Activated CD4-positive, CD25-positive, alpha-beta regulatory T cell treated with anti-CD3 and anti-CD28 coated beads, Interleukin-2, amount 50 U/mL, for 16 hours (primary cell): ENCODE measurements at places on chromosomes 12 and 14.

DNA sequence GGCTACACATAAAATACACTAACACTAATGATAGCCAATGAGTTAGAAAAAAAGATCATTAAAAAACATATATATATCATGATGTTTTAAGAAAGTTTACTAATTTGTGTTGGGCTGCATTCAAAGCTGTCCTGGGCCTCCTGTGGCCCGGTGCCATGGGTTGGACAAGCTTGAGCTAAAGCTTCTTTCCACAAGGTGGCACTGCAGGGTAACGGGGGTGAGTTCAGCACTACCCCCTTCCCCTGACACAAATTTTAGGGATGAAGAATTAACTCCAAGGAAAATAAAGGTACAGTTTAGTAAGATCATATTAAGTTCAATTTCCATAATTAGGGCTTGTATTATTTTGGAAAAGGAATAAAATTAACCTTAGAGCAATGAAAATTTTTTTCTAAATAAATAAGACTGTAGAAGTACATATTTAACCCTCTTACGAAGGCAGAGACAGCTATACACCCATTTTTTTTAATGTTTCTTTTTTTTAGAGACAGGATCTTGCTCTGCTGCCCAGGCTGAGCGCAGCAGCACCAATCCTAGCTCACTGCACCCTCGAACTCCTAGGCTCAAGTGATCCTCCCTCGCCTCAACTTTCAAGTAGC, 38.9 kb downstream of the PPP1R13B start:
- DNase-seq, result peak; percentile 42

- DNase-seq, result no peak
Measured at GRCh38 chr14:105589161-105589925, 63.0 kb downstream of the TMEM121 start.

DNA sequence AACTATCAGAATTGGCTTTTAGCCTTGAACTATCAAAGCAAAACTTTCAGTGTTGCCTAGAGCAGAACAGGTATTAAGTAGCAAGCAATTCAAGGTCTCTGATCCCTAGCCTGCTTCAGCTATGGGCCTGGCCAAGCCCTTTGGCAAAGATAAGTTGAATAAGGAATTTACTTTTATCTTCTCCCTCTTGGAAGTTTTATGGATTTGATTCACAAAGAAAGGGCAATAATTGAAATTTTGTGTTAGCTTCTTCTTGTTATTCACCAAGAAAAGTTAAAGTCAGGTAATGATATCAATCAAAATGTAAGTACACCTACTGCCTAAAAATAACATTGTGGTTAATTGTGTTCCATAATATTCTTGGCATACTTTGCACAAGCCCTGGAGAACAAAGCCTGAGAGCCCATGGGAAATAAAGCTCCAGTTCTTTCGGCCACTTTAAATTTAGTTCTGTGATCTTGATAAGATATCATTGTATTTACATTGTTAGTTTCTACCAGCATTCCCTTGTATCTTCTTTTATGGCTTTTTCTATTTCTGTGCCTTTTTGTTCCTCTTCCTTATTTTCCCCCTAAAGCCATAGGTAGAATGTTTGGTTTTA, 158.0 kb downstream of the RAD51B start:
- DNase-seq, result no peak

DNA sequence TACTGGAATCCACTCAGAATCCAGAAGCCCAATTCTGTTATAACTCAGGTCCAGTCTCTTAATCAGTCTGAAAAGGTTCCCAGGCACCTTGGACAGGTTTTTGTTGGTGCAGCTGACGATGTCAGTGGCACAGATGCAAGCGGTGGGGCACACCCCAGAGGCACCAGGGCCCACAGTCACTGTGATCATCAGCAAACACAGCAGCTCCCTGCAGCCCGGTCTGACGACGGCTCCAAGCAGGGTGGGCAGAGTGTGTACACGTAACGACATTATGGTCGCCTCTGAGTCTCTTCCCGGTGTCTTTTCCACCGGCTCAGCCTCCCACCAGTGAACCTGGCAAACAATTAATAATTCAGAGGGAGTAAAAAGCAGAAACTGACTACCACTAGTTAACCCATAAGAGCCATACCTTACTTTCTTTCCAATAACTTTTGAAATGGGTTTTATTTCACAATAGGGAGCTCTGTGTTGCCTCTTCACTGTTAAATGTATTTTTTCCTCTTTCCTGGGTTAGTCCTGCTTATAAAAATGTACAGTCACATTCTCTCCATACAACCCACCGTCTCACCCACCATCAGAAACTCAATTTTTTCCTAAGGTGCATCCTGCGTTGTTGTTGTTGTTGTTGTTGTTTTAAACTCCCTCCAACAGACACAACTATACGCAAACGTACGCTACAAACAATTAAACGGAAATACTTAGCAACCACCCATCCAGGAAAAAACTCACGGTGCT, 521 bp upstream of the PCED1B start:
- no peak for DNase-seq

DNA sequence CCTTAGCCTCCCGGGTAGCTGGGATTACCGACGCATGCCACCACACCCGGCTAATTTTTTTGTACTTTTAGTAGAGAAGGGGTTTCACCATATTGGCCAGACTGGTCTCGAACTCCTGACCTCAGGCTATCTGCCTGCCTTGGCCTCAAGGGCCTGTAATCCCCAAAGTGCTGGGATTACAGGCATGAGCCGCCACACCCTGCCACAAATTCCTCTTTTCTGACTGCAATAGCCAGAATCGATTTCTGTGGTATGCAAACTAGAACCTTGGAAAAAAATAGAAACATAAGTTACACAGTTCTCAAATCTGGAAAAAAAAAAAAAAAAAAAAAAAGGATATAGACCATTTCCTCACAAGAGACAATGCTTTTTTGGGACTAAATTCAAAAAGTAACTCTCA, 184.6 kb upstream of the EGLN3 start:
- DNase-seq, result no peak

GRCh38 chr12:107148107-107148506, 54.8 kb upstream of the CRY1 start:
- no peak for DNase-seq

DNA sequence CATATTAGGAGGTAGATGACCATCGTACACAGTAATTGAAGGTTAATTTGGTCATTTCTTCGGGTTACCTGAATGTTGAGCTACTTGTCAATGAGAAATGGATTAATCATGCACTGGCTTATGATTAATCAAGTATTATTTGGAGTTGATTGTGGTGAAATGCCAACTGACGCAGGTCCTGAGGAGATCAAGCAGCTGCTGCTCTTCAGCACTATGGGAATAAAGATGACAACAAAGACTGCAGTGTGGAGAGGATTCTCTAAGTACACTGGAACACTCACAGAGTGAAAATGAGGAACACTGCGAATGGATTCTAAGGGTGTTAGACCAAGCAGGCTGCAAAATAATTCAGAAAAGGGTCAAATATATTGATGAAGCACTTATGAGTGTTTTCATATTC, 202.8 kb upstream of the DIO2 start:
- no peak for DNase-seq

DNA sequence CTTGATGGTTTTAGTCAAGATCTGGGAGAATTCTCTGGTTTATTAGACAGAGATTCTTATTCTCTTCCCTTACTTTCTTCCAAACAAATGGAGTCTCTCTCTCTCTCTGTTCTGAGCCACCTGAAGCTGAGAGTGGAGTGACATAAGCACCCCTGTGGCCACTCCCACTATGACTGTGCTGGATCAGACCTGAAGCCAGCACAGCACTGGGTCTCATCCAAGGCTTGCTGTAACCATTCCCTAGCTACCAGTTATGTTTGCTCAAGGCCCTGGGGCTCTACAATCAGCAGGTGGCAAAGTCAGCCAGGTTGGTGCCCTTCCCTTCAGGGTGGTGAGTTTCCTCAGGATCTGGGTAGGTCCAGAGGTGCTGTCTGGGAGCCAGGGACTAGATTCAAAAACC, 568.5 kb downstream of the AACS start:
- no peak for DNase-seq

- no peak for DNase-seq
Measured at GRCh38 chr14:32205984-32206383, 2.9 kb upstream of the RNU6-8 start.

GRCh38 chr12:5033883-5034282, 9.8 kb upstream of the KCNA5 start:
- no peak for DNase-seq

- DNase-seq, result peak; percentile 30
Measured at GRCh38 chr12:103503546-103504480, 8.0 kb upstream of the C12orf42 start.

- no peak for DNase-seq
Measured at GRCh38 chr12:46386360-46386867, 13.8 kb upstream of the SLC38A2 start.

DNA sequence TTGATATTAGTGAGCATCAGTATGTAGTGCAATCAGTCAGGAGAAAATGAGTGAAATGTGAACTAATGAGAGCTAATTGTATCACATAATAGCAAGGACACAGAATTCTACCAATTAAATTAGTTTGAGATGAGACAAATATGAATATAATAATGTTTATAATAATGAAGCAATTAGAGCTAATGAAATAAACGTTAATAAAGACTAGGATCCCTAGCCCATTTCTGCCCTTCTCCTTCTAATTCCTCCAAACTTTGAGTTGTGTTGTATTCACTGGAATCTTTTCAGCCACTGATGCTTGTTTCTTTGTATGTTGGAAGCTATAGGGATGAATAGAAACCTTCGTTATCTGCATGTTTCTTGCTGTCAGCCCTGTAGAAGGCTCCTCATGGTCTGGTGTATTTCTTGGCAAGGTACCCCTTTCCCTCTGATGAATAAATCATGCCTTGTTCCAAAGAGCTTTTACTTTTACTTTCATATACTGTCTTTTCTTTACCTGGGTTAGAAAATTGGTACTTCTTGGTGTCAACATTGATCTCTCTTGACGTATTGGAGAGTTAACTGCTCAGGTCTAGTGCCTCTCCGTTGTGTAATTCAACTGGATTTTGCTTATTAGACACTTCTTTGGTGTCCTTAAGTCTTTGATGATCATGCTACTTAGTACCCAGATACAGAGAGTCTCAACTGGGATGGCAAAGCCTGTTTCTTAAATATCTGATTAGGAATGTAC, 154.8 kb downstream of the PTCSC3 start:
- DNase-seq, result no peak

DNA sequence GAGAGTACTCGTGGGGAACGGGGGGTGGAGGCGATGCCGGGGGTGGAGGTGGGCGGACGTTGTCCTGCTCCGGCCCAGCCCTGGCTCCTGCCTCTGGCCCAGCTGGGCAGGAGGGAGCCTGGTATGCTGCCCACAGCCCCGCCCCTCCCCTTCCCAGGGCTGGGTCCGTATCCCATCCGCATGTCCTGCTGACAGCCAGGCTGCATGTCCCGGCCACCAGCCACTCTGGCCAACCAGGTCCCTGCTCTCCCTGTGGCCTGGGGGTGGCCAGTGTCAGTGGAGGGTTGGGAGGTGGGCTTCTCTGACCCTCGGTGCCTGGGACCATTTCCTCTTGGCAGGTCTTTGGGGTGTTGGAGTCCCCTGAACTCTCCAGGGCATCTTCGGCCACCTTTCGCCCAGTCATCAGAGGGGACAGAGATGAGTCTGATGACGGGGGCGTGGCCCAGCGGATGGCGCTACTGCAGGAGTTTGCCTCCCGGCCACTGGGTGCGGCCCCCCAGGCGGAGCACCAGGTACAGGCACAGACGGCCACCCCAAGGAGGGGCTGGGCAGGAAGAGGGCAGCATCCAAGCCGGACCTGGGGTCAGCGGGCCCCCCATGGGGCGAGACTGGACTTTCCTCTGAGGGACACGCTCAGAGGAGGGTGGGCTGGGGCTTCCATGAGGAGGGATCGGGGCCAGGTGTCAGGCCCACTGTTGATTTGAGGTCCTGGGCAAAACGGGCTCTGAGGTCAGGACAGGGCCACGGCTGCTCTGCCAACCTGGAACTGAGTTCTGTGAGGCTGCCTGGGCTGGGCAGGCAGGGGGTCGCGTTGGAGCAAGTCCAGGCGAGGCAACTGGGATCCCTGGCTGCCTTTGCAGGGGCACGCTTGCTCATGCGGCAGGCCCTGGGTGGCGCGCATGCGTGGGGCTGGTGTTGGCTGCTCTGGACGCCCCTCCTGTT, 20.2 kb downstream of the CEP170B start:
- DNase-seq, result no peak

- DNase-seq, result no peak
Measured at GRCh38 chr12:79262938-79263337, 398.4 kb downstream of the SYT1 start.

DNA sequence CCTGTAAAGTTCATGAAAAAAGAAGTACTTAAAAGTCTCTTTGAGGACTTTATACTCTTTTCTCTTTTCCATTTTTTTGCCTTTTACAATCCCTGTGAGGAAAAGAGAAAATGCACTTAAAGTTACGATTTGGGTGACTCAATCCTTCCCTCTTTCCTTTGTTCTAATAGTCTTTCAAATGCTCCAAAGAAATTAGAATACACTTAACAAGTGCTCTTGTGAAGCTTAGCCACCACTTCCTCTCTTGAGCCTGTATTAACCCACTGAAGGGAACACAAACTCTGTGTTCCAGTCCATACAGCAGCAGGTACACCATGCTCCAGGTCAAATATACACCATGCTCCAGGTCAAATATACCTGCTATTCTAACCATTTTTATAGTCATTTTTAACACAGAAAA, 581.1 kb upstream of the MGAT4C start:
- DNase-seq, result no peak
